DMS153 (cell line): ENCODE measurements at places on chromosomes 7 and 10.

GRCh38 chr7:27677912-27678612 lies 15.4 kb upstream of the HIBADH start:
- DNase-seq, result no peak

- peak; percentile 25 for DNase-seq
These were observed 14.7 kb upstream of the C7orf33 start for GRCh38 chr7:148575640-148576411.

DNA sequence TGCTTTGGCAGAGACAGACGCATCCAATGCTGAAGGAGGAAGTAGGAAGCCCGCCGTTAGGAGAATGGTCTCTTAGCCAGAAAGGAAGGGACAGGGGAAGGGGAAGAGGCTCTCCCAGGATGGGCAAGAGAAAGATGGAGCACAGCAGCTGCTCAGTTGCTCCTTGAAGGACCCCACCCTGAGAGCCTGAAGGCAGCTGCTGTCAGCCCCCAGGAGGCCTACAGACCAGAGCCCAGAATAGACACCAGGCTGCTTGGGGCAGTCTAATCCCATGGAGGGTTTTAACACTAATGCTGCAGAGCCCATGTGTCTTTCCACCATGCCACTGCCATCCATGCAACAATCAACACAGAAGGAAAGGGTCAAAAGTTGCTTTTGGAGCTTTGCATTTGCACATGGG lies 3.5 kb upstream of the C7orf33 start:
- DNase-seq, result no peak

DNA sequence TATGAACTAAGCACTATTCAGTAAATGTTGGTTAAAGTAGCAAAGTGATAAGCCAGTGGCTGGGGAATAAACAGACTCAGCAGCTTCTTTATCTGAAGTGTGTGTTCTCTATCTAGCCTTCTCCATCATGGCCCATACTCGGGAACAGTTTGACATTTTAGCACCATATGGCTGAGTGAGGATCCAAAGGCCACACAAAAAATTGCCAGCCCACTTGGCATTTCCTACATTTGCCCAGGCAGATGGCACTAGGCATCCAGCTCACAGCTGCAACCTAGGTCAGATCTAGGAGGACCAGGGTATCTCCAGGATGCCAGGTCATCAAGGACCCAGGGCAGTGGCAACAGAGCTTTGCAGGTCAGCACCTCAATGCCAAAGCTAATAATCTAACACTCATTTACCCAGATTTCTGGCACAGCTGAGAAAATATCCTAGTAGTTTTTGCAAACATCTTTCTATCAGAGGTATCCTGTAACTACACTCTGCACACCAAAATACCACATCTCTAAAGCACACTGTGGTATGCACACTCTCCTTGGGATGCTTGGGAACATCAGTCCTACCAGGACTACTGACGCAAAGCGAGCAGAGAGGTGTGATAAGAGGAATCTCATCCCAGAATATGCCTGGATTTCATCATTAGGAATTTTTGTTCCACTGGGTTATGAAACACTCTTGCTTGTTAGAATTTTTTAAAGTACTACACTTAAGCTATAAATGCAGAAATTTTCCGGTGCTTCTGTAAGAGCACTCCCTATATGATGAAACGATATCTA lies 61.7 kb downstream of the DOCK4 start:
- DNase-seq, result no peak

DNA sequence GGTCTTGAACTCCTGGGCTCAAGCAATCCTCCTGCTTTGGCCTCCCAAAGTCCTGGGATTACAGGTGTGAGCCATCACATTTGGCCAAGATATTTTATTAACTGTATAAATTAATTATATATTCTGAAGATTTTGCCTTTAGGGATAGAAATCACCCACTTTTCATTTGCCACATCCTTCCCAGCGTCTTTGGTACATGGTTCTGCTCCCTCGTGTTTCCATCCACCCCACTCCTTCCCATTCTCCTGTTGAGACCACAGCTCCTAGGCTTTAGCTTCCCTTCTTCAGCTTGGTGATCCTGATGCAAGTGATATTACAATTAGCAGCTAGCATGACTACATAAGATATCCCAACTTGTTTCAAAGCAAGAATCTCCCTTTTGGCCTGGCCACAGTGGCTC lies 8.4 kb downstream of the CPA1 start:
- no peak for DNase-seq

GRCh38 chr10:119621078-119621384 lies 24.3 kb upstream of the TIAL1 start:
- DNase-seq, result no peak
